ENCODE measurements at places on chromosomes 11 and 22.

DNA sequence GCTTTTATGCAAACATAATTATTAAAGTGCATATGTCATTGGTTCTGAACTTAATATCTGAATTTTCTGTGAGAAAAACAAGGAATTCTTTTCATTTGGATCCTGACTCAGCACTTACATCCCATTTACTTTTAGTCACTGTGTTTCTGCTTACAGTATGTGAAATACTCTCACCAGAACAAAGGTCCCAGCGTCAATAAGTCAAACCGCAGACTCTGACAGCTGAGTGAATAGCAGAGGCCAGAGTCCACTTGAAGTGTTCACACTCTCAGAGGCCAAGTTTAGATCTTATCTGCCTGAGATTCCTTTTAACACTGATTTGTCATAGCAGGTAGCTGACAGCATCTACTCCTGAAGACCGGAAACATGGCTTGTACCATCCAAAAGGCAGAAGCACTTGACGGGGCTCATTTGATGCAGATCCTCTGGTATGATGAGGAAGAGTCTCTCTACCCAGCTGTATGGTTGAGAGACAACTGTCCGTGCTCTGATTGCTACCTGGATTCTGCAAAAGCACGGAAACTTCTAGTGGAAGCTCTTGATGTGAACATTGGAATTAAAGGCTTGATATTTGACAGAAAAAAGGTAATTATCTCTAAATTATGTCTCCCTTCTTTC lies 14.6 kb downstream of the BBOX1 start:
- DNase-seq: no peak

- no peak for DNase-seq
These were observed 37.8 kb downstream of the PGR start for GRCh38 chr11:101091781-101092180.

DNA sequence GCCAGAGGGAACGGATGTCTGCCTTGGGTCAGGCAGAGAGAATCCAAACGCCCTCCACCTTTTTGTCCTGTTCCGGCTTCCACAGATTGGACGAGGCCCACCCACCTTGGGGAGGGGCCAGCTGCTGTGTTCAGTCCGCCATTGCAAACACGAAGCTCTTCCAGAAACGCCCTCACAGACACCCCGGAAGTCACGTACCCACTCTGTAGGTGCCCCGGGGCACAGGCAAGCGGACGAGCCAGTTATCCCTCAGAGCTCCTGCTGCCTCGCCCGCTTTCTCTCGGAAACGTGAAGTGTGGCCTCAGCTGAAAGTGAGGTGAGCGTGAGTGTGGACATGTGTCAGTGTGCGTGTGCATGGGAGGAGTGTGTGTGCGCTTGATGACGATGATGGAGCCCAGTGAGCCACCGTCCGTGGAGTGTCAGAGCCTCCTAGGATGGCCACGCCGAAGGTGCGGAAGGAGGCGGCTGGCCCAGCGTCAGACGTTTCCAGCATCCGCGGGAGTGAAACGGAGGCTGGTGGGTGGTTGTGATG lies 869.2 kb downstream of the TBC1D22A start:
- no peak for DNase-seq

GRCh38 chr11:65504674-65505465 lies 6.0 kb downstream of the MALAT1 start:
- DNase-seq: no peak

DNA sequence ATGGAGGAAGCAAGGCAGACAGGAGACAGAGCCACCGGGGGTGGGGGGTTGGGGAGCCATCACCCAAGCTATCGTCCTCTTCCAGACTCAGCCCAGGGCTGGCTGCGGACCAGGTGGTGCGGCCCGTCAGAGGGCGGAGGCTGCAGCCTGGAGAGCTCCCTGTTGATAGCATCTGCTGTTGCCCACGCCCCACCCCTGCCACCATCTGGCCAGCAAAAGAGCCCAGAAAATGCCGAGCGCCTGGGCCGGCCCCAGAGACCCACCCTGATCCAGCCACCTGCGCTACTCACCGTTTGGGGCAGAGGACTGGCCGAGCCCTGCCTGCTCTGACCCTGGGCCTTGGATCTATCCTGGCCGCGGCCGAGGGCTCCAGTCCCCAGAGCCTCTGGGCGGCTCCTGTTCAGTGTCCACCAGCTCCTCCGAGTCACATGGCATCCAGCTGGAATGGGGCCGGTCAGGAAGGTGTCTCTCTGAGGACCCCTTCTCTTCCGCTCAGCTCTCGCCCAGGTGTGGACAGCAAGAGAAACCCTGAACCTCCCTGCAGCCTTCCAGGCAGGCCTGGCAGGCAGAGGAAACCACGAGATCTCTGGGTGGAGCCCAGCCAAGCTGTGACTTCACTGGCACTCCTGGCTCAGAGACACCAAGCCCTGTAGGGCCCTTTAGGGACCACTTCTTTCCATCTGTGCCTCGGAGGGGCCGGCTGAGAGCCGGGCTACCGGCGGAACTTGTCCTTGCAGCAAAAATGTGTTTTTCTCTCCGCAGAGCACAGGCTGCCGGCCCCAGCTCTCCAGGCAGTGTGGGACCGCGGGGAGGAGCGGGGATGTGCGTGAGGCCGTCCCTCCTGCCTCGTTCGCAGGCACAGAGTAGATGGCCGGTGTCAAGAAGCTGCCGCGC lies at the start of gene MRGPRE:
Gene MRGPRE (minus strand): TSS at position 567 of the 894 bp plus-strand sequence. CDS start 3,618 bp downstream, outside the sequence.
- no peak for DNase-seq

DNA sequence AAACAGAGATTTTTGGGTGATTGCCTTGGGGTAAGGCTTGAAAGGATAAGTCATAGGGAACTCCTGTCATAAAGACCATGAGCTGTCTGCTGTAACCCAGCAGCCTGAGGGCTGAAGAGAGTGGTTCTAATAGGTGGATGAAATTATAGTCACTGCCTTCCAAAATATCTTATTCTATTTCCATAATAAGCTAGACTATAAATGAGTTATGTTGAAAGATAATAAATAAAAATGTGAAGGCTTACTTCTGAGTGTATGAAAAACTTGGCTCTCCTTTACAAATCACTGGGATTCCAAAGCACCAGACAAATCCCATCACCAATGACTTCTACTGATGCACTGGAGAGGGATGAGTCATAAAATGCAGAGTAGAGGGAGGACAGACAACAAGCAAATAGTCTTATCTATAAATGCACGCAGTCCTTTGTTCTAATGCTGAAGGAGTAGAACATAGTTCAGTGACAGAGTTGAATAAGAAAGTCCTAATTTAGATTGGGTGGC lies 775.0 kb upstream of the LRRC4C start:
- DNase-seq: no peak
